ENCODE measurements at places on chromosomes 7 and 10.

GRCh38 chr7:98242934-98243333 is 9.1 kb downstream of the TECPR1 start:
- no peak for DNase-seq

GRCh38 chr7:112047421-112047820 is 158.8 kb downstream of the DOCK4 start:
- no peak for DNase-seq

GRCh38 chr7:92732316-92733036 is 103.9 kb downstream of the CDK6 start:
- no peak for DNase-seq

DNA sequence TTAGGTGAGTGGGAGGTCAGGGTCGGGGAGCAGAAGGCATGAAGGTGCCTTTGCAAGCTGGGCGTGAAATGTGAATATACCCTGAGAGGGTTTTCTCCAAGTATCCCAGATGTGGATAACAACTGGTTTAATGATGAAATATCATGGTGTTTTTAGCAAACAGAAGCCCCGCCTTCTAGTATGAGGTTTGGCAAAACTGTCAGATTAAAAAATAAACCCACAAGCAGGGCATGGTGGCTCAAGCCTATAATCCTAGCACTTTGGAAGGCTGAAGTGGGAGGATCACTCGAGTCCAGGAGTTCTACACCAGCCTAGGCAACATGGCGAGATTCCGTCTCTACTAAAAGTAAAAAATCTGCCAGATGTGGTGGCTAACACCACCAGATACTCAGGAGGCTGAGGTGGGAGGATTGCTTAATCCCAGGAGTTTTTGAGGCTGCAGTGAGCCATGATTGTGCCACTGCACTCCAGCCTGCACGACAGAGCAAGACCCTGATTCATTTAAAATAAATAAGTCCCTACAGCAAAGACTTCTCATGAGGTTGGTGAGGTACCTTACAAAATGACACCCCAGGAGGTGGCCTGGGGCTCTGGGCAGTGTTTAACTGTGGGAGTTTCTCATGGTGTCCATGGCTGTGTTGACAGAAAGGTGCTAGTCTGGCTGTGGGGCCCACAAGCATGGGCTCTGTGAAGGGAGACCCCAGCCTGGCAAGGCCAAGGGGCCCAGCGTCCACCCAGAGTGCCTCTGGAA is 6.7 kb upstream of the PWWP2B start:
- DNase-seq = no peak

- no peak for DNase-seq
Observed at GRCh38 chr7:1539181-1539881, 8.8 kb downstream of the MAFK start.

- no peak for DNase-seq
Observed at GRCh38 chr7:86788948-86789347, 145.2 kb downstream of the GRM3 start.

GRCh38 chr10:76185471-76186301 is 754.3 kb downstream of the LRMDA start:
- DNase-seq = no peak

DNA sequence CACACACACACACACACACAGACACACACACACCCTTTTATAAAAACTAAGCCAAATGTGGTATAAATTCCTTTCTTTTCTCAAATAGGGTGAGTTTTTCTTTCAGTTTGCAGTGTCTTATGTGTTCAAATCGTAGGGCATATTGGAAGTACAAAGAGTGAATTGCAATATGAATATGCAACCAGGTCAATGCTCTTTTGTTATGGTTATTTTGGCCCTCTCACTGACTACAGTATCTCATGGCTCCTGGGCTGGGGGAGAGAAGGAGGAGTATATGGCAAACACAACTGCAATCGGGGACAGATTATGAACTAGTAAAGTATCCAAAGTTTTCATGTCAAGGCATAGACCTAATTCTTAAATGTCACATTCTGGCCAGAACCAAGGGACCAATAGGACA is 301.9 kb downstream of the PLXDC2 start:
- DNase-seq = no peak

- DNase-seq = no peak
Observed at GRCh38 chr10:102412293-102412692, 6.3 kb downstream of the PSD start.

DNA sequence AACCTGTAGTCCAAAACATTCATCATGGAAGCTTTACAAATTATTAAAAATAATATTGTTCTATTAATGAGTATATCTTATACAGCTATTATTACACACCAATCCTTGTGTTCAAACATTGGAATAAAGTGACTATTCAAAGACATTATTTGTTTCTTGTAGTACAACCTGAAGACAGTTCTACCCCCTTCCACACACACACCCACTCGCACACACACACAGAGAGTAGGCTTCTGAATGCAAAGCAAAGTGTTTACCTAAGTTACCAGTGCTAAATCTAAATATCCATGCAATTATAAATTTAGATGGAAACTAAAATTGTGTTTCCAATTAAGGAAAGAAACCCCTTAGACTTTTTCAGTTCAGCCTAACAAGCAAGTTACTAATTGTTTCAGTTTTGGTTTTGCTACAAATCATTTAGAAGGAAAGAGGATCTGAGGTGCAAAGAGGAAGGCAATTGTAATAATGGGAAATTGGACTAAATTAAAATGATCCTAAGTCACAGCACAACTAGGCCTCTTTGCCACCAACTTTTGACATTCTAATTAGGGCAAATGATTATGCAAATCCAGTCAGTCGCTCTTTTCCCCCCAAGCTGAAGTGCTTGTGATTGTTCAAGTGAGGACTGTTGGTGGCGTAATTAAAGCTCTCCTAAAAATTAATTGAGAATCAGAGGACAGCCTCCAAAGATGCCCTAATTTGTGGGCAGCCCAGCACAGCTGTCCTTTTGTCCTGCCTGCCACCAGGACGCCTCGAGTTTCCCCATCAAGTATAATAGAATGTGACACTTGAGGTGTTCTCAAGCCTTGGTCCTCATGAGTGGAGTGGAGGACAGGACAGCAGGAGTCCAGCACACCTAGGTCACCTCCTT is 19.9 kb upstream of the ATOH7 start:
- DNase-seq = no peak
